ENCODE measurements at places on chromosomes 13 and 19. TPM values are rescaled to one million over a fixed set of nuclear protein-coding genes. Genes with fewer than 3 reads are reported as not detected.
A peak's percentile ranks its signal among the peaks of the same experiment; 100 is the strongest.

DNA sequence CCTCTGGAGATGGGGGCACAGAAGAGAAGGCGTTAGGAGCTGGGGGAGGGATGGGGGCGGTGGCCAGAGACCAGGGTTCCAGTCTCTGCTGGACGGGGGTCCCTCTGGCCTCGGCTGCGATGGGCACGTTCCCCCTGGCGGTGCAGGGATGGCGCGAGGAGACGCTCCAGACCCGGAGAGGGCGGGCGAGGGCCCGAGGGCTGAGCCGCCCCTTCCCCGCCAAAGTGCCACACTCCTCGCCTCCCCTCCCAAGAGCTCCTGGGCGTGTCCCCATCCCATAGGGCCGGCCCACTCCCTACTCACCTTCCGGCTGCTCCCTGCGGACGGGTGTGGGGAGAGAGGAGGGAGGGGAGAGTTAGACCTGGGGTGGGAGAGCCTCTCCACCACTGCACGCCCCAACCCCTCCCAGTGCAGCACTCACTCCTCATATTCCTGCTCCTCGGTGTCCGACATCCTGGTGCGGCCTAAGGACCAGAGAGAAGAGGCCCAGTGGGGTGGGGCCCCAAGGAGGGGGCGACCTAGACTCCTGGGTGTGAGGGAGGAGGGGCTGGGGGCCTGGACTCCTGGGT is 2.2 kb downstream of the TNNT1 start:
- peaks cover 7% of the 10 kb centered on the region for H3K36me3 ChIP-seq
- H3K27me3 ChIP-seq: peaks cover 79% of the 10 kb centered on the region
- H3K4me1 ChIP-seq: peaks cover 25% of the 10 kb centered on the region
- no peak overlapping the region for H3K4me3 ChIP-seq
- DNase-seq: no peak
- no peak overlapping the region for H3K27ac ChIP-seq

HS6ST3 gene
- 2.0 TPM for total RNA-seq

DPF1 gene
- total RNA-seq: 0.49 TPM

DNA sequence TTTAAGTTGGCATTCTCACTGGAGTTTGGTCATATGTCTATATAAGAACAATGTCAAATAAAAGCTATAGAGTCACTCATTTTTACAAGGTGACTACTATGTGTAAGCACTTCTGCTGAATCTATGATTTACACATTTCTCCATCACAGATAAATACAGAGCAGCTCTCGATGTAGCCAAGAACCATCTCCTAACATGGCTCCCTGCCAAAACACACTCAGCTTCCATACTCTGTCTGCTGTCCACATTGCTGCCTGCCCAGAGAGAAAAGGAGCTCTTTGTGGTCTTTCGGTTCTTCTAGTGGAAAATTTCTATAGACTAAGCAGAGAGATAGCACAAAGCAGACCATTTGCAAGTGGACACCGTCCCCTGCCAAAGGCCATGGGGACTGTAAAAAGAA is 190.9 kb upstream of the KLF12 start:
- no peak overlapping the region for H3K27ac ChIP-seq
- peaks cover 8% of the 10 kb centered on the region for H3K4me1 ChIP-seq
- H3K27me3 ChIP-seq: no peaks in the 10 kb centered on the region
- no peak for DNase-seq
- no peaks in the 10 kb centered on the region for H3K36me3 ChIP-seq
- no peak overlapping the region for H3K4me3 ChIP-seq

GRCh38 chr13:66033924-66034323 is 1196.2 kb downstream of the PCDH9 start:
- DNase-seq: no peak
- H3K27me3 ChIP-seq: no peaks in the 10 kb centered on the region
- H3K27ac ChIP-seq: no peak overlapping the region
- H3K36me3 ChIP-seq: no peaks in the 10 kb centered on the region
- no peaks in the 10 kb centered on the region for H3K4me1 ChIP-seq

DNA sequence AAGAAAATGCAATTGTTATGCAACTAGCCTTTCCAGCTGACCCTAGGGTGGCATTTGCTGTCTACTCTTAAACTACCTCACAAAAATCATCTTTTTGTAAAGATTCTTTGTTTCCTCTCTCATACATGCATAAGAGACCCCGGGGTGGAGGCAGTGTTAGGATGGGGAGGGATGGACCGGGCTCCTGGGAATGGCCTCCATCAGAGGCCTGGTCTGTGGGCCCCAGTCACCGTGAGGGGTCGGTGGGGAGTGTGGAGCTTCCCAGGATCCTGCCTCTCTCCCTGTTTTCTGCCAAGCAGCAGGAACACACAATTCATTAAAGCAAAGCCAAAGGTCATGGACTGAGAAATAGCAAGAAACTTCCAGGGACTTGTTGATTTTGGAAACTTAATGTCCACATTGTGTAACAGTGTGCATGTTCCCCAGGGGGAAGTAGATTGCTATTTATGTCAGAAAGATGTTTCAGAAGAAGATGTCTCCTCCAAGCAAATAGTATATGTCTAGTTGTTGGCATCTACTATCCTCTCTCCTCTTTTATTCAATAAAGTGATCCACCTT is 241.4 kb downstream of the ENOX1 start:
- no peaks in the 10 kb centered on the region for H3K27me3 ChIP-seq
- H3K27ac ChIP-seq: peak overlapping the region; percentile 65
- no peak overlapping the region for H3K4me3 ChIP-seq
- peak; percentile 25 for DNase-seq
- H3K36me3 ChIP-seq: no peaks in the 10 kb centered on the region
- peaks cover 40% of the 10 kb centered on the region for H3K4me1 ChIP-seq

NCAN gene
- not detected for total RNA-seq

All from left ventricle myocardium inferior (tissue), 1 donor.